ENCODE measurements at places on chromosomes 3 and 15.

DNA sequence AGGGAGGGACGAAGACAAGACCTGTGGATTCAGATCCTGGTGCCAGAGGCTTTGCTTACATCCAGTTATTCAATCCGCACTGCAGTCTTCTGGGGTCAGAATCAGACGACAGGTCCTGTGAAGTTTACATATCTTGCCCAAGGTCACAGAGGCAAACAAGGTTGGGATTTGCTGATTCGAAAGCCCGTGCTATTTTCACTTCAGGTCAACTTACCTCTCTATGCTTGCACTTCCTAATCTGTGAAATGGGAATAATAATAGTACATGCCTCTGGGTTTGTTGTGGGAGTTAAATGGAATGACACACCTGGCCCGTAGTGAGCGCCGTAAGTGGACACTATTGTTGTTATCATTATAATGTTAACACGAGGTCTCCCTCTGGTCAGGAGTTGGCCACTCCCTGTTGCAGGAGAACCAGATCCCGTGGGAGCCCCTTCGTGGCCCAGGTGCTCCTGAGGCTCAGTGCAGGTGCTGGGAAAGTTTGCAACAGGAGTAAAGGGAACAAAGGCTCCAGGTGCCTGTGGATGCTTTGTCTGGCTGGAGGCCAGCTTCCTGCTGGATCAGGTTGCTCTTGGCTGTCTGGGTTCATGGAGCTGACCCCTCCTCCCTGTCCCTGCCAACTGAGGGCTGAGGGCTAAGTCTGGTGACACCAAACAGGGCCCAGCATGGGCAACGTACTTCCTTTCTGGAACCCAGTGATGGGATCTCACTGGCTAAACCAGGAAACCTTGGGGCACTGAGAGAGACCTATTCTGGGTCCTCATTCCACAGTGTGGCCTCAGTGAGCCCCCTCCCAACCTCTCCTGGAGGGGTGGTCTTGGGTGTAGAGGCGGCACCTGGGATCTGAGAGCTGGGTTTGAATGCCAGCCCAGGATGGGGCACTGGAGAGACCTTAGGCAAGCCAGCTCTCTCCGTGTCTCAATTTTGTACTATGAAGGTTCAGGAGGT, 40.1 kb upstream of the SEMA4B start:
- DNase-seq: no peak

- DNase-seq: no peak
Observed at GRCh38 chr3:124248471-124249028, 256.6 kb upstream of the ROPN1 start.

GRCh38 chr3:186760141-186760833, 23.1 kb upstream of the EIF4A2 start:
- DNase-seq: no peak

- no peak for DNase-seq
Observed at GRCh38 chr15:98894312-98894711, 113.3 kb downstream of the PGPEP1L start.

GRCh38 chr3:137987723-137988122, 22.2 kb upstream of the CLDN18 start:
- DNase-seq: no peak

GRCh38 chr3:116165135-116165534, 280.2 kb downstream of the LSAMP start:
- DNase-seq: no peak

DNA sequence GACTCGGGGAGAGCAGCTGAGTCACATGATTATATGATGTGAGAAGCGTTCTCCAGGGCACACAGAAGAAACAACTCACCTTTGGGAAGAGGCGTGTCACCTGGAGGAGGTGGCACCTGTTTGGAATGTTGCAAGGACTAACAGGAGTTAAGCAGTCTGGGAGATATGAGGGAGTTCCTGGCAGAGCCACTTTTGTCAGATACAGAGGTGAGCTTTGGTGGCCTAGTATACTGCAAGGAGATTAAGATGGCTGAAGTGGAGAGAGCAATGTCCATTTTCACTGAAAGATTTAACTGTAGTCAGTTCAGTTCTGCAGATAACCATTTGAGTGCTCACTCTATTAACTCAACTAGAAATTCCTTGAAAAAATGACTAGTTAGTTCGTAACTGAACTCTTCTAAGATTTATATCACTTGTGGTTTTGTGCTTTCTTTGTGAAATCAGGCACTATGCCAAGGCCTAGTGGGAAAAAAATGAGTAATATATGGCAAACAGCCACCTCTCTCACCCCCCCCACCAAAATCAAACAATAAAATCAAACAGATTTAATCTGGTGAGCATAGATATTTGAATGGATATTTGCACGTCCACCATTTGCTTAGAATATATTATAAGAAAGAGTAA, 61.3 kb downstream of the CRYBG3 start:
- no peak for DNase-seq

GRCh38 chr3:138513090-138513843, 78.9 kb downstream of the ESYT3 start:
- no peak for DNase-seq

GRCh38 chr15:77859491-77860060, 217.9 kb downstream of the TBC1D2B start:
- no peak for DNase-seq

GRCh38 chr15:78422571-78423340, 15.3 kb upstream of the IREB2 start:
- peak; percentile 11 for DNase-seq

DNA sequence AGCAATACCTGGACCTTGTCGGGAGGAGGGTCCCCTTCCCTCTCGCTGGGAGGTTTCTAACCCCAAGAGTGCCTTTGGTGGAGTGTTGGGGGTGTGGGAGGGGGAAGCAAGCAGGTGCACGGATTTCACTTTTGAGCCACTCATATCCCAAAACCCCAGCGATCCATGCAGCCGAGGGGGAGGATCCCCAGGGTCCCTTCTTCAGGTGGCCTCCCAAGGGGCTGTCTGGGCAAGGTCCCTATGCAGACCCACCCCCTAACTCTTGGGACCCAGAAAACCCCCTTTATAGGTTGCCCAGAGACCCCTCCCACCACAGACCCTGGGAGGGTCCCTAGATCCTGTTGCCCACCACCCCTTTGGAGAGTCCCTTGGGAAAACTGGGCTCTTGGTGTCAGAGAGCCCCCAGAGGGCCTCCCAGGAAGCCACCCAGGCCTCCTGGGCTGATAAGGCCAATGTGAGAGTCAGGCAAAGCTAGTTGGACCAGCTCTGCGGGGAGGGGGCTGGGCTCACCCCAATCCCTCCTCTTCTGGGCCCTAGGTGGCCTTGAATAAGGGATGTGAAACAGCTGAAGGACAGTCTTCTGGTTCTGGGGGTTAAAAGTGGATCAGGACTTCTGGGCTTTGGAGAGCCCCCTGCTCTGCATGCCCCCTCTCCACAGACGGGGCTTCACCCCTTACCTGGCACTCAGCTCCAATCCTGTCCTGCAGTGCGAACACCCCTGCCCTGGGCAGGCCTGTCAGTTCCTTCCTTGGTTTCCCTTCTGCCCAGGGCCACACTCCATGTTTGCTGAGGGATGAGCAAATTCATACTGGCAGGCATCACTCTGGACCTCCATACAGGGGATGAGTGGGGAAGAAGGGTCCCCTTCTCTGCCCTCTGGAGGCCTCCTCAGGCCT, 932 bp upstream of the PLCD1 start:
- no peak for DNase-seq

DNA sequence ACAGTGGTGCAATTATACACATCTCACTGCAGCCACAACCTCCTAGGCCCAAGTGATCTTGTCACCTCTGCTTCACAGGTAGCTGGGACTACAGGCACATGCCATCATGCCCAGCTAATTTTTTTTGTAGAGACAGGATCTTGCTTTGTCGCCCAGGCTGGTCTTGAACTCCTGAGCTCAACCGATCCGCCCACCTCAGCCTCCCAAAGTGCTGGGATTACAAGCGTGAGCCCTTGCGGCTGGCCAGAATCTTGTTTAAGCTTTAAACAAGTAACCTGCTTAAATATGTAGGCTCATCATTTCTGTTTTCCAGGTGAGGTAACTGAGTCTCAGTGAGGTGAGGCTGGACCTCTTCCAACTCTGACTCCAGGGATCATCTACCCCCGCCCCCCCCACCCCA, 7.7 kb upstream of the PSTPIP1 start:
- no peak for DNase-seq

GRCh38 chr3:12513694-12514446, 29.6 kb downstream of the TSEN2 start:
- DNase-seq: no peak

DNA sequence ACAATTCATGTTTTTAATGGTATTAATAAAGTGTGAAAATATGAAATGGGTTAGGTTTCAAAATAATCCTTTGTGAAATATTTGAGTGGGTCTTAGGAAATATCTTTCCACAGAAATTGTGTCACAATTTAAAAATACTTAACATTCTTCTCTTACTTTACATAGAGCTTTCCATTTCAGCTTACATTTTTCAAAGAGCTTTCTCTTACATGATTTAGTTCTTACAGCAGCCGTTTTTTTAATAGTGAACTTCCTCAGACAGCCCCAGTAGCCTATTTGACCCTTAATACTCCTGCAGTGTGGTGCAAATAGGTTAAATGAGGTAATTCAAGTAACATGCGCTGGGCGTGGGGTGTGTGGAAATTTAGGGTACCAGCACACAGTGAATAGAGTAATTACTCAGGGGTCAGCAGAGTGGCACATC, 21.8 kb downstream of the P2RY12 start:
- no peak for DNase-seq

- DNase-seq: no peak
Observed at GRCh38 chr3:59788133-59788532, 738.3 kb upstream of the CFAP20DC start.

GRCh38 chr15:63500265-63501250, 3.8 kb upstream of the USP3 start:
- no peak for DNase-seq

DNA sequence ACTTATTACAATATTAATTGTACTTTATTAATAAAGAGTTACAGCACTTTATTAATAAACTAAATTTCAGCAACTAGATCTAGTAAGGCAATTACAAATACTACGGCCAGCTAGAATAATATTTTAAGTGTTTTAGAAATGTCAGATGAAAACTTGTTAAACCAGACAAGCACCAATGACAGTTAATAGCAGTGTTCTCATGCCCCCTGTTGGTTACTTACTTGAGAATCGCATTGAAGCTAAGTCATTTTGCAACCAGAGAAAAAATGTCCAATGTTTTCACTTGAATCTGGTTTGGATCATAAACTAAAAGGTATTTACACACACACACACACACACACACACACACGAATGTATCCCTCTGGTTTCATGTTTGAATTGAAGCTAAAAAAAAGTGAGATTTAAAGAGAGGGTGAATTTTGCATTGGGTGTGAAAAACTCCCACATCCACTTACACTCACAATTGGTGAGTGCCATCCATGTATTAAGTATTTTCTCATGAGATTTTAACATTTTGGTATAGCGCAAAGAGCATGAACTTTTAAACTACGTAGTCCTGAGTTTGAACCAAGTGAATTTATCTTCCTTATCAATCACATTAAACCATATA, 347.7 kb downstream of the ZBBX start:
- no peak for DNase-seq

All from activated CD8-positive, alpha-beta memory T cell treated with anti-CD3 and anti-CD28 coated beads for 1 hour (primary cell).